ENCODE measurements at places on chromosomes 6 and 20.

DNA sequence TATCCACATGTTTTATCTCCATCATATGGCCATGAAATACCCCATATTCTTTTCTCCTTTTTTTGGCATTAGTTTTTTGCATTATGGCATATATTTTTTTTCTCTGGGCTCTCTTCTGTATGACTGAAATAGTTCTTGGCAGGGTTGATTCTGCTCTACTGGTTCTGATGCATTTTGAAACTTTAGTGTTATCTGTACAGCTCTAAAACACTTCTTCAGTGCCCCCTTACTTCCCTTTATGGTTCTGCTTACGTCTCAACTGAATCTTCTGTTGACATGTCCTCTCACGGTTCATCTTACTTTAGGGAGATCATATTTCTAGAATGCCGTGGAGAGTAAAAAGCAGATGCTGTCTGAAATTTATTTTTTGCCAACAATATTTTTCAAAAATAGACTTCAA is 23.2 kb upstream of the TXNDC5 start:
- no peak for DNase-seq

- DNase-seq: no peak
Measured at GRCh38 chr6:110938171-110938570, 20.3 kb upstream of the GTF3C6 start.

DNA sequence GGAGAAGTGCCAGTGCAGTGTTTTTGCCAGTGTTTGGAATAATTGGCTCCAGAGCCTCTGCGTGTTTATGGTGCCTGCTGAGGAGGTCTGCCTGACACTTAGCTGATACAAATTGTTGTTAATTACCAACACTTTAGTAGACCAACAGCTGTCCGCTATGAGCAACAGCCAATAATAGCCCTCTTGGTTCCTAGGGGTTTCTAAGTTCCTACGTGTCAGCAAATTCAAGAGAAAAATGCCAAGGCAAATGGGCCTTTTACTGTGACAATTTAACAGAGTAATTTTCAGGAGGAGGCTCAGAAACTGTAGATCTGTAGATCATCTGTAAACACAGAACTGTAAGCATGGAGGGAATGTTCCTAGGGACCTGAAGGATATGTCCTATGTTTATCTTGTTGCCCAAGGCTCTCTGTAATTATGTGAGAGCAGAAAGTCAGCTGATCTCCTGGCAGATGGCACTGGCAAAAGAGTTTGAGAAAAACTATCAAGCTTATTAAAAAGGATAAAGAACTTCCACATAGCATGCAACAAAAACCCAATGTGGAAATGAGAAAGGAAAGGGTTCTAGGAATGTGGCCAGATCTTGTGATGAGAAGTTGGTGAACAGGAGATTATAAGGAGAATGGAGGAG is 157.7 kb downstream of the GJA1 start:
- DNase-seq: peak; percentile 46

DNA sequence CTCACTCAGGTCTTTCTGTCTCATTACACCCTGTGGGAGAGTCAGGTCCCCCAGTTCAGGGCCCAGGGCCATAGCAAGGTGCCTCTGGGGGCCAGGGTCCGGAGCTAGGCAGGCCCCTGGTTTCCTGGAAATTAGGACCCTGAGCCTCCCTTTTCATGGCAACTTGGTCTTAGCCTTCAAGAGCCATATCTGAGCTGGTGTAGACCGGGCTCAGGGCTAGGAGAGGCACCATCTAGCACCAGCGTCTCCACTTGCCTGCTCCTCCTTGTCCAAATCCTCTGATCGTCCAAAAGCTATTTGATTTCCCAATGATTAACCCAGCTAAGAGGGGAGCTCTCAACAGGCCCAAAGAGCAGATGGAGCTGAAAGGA is 5.6 kb downstream of the MDFI start:
- no peak for DNase-seq

GRCh38 chr20:51021067-51022025 is 1.6 kb downstream of the KCNG1 start:
- no peak for DNase-seq

DNA sequence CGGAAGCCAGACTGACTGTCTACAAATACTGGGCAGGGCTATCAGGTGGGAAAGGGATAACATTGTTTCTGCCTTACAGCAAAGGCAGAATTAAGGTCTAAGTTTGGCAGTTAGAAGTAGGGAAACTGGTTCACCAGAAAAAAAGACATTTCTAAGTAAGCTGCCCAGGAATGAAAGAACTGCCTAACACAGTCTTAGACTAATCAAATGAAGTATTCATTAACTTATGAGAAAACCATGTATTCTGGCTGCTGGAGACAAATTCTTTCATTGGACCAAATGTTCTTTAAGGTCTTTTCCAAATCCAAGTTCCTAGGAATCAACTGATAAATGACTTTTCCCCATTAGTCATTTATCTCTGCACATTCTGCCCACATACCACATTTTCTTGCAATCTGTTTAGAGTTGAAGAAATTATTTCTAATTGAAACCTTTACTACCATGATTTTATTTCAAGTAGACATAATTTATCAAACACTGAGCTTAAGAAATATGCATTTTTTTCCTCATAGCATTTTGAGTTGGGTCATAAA is 120.3 kb upstream of the OGFRL1 start:
- no peak for DNase-seq

DNA sequence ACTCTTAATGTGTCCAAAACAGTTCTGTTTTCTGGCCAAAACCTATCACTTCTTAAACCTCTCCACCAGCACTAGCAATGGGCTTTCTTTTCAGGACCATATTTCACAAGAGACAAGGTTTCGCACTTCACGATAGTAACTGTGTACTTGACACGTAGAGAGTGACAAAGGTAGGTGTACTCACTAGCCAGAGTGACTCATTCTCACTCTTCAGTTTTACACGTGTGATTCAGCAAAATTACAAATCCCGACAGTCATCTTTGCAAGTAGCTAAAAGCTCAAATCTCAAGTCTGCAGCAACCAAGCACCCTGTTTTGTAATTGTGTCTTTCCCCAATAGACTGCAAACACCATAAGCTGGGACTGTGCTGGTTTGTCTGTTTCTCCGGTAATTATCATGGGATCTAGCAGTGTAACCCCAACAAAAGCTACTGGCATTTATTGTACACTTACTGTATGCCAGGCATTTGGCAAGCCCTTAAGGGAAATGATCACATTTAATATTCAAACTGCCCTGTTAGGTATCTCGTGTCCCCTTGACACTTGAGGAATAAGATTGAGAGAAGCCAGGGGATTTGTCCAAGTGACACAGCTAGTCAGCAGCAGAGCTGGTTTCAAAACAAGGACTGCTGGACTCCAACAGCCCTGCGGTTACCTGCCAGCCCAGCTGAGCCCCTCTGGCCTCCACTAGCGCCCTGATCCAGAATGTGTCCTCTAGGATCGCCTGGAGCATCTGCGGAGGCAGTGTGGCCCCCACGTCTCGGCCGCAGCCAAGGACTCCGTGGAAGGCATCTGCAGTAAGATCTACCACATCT is 9.9 kb downstream of the PCIF1 start:
- peak; percentile 40 for DNase-seq

GRCh38 chr6:42522036-42522435 is 41.8 kb upstream of the UBR2 start:
- DNase-seq: no peak

- no peak for DNase-seq
Measured at GRCh38 chr6:259901-260508, 32.3 kb upstream of the DUSP22 start.

DNA sequence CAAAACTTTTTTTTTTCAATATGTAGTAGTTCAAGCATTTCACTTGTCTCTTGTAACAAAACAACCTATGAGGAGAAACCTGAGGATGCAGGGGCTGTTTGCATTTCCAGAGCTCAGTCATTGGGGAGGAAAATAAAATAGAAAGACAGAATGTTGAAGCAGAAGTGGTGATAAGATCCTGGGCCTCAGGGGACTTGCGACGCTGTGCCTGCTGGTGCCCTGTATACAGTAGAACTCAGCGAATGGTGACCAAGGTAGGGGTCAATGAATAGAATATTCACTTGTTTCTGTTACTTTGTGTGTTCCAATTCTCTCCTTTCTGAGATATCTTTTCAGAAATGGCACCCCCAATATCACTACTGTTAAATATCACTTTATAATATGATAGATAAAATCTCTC is 271.6 kb downstream of the FARS2 start:
- no peak for DNase-seq

DNA sequence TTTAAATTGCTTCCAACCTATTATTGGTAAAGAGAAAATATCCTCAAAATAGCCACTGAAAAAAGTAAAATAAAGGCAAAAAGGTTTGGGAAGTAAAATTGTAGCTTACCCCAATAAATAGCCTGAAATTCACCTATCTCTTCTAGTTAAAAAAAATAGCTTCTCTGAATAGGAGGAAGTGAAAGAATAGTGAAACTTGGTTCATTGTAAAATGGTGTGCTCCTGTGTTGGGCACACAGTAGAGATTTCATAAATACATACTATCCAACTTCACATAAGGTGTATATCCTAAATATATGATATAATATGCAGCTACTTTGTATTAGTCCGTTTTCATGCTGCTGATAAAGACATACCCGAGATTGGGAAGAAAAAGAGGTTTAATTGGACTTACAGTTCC is 45.3 kb downstream of the CDK19 start:
- DNase-seq: no peak

- DNase-seq: no peak
Measured at GRCh38 chr6:155872961-155873360, 417.3 kb upstream of the NOX3 start.

GRCh38 chr6:38054527-38055202 is 235.1 kb downstream of the ZFAND3 start:
- DNase-seq: no peak

DNA sequence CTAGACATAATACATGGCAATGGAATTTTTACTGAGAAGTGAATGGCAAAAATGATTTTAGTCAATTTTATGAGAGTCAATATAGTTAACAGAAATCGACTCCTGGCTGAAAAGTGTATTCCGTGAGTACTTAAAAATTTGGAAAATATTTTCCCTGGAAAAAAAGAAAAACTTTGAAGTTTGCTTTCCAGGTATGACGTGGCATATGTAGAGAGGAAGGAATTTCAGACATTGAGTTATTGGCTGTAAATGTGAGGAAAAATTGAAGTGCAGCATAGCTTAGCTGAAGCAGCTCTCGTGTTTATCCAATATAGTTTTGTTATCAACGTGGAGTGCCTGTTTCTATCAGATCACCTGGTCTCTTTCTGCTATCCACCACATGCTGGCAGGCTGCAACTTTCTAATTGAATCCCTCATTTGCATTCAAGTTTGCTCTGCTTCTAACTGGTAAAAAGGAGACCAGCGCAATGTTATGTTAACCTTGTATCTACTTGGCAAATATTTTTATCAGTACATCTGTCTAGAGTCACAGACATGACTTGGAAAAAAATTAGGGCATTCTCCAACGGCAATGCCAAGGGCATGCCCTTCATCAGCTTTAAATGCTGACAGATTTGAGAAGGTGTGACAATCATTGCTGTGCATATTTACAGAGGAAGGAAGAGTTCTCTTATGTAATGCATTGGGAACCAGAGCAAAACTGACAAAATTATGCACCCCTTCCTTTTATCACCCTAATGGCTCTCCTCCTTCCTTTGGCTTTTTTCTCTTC is 1102.8 kb upstream of the FLRT3 start:
- DNase-seq: no peak

DNA sequence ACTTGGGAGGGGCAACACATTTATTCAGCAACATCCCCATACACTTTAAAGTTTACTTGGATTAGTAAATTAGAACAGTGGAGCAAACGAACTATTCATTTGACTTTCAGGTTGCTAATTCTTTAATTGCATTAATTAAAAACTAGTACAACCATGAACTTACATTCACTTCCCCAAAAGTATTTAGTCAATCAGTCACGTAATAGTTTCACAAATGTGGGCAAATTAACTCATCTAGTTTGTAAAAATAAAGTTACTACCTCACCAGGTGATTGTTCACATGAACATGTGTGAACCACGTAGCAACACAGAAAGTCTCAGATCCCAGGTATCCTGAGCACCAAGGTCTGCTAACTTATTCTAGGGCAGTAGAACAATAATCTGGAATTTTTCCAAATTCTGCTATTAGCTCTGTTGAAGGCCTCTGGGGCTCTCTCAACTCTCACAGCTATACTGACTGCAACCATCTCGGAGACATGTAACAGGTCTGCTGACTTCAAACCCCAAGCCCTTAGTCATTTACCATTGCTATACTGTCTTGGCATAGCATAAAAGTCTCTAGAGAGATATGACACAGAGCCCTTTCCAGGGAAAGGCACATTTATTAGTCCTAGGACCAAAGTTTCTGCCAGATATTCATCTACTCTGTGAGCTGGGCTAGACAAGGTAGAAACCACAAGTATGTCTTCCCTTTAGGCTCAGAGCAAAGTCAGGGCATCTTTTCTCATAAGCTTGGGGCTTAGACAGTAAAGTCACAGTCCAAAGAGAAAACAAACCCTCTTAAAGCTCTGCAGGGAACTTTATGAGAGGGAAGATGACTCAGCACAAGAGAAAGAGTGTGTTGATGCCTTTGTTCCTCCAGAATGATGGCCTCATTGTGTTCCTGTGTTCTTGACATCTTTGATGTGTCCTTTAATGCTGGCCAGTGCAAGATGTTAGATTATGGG is 50.9 kb upstream of the CCDC28A start:
- peak; percentile 82 for DNase-seq

DNA sequence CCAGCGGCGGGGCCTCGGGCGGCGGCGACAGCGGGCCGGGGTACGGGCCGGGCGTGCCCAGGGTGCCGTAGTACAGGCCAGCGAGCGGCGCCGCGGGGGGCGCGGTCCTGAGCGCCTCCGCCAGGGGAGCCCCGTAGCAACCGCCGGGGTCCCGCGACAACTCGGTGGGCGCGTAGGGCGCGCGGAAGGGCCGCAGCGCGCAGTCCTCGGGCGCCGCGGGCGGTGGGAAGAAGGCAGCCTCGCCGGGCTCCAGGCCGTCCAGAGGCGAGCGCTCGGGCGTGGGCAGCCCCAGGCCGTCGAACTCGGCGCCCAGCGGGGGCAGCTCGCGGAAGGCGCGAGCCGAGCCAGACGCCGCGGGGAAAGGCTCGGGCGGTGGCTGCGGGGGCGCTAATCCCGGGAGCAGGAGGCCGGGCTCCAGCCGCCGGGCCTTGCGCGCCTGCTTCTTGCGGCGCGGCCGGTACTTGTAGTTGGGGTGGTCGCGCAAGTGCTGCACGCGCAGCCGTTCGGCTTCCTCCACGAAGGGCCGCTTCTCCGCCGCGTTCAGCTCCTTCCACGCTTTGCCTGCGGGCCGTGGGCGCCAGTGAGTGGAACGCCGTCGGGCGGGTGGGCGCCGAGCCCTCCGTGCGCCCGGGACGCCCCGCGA is 916 bp downstream of the SOX18 start:
- DNase-seq: no peak

- no peak for DNase-seq
Measured at GRCh38 chr6:39003072-39003471, 45.5 kb upstream of the GLP1R start.

GRCh38 chr6:130500693-130501092 is 134.9 kb downstream of the TMEM200A start:
- peak; percentile 79 for DNase-seq

- peak; percentile 62 for DNase-seq
Measured at GRCh38 chr20:44780226-44780625, 30.1 kb downstream of the RIMS4 start.

- DNase-seq: no peak
Measured at GRCh38 chr6:52409499-52409898, 10.6 kb upstream of the EFHC1 start.
